GM18507 (cell line): ENCODE measurements at places on chromosomes 2 and 18.
A peak's percentile ranks its signal among the peaks of the same experiment; 100 is the strongest.

DNA sequence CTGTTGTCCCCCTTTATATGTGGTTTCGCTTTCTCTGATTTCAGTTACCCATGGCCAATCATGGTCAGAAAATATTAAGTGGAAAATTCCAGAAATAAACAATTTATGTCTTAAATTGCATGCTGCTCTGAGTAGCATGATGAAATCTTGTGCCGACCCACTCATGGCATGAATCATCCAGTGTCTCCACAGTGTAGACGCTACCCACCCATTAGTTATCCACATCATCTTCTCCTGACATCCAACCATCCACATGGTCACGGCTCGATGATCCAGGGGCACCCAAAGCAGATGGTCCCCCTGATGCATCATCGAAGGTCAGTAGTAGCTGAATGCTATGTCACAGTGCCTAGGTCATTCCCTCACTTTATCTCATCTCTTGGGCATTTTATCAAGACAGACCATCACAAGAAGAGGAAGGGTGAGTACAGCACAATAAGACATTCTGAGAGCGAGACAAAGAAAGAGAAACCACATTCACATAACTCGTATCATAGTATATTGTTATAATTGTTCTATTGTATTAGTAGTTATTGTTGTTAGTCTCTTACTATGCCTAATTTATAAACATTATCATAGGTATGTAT is 44.1 kb upstream of the ACKR3 start:
- DNase-seq: no peak

DNA sequence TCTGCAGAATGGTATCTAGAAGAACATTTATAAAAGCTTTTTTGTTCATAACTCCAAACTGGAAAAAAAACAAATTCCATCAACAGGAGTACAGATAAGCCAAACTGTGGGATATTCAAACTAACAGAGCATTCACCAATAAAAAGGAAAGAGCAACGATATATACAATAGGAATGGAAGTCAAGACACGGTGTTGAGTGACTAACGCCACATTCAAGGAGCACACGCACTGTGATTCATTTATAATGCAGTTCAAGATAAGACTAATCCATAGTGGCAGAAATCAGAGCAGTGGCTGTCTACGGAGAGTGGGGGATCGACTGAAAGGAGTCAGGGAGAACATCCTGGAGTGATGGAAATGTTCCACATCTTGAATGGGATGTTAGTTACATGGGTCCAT is 70.7 kb downstream of the CABYR start:
- no peak for DNase-seq

DNA sequence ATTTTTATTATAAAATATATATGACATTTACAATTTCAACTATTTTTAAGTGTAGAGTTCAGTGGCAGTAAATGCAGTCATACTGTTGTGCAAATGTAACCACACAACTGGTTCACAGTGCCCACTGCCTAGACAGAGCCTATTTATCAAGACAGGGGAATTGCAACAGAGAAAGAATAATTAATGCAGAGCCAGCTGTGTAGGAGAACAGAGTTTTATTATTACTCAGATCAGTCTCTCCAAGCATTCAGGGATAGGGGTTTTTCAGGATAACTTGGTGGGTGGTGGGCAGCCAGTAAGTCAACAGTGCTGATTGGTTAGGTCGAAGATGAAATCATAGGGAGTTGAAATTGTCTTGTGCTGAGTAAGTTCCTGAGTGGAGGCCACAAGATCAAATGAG is 200.3 kb downstream of the NYAP2 start:
- DNase-seq: no peak

GRCh38 chr2:96868555-96869280 is 1.2 kb downstream of the SEMA4C start:
- DNase-seq: peak; percentile 65

- no peak for DNase-seq
Observed at GRCh38 chr2:70474256-70474848, 79.3 kb downstream of the TGFA start.

- DNase-seq: peak; percentile 48
Observed at GRCh38 chr2:74186038-74186437, 7.4 kb upstream of the MOB1A start.

GRCh38 chr2:123530004-123530403 is 495.1 kb upstream of the CNTNAP5 start:
- DNase-seq: no peak

DNA sequence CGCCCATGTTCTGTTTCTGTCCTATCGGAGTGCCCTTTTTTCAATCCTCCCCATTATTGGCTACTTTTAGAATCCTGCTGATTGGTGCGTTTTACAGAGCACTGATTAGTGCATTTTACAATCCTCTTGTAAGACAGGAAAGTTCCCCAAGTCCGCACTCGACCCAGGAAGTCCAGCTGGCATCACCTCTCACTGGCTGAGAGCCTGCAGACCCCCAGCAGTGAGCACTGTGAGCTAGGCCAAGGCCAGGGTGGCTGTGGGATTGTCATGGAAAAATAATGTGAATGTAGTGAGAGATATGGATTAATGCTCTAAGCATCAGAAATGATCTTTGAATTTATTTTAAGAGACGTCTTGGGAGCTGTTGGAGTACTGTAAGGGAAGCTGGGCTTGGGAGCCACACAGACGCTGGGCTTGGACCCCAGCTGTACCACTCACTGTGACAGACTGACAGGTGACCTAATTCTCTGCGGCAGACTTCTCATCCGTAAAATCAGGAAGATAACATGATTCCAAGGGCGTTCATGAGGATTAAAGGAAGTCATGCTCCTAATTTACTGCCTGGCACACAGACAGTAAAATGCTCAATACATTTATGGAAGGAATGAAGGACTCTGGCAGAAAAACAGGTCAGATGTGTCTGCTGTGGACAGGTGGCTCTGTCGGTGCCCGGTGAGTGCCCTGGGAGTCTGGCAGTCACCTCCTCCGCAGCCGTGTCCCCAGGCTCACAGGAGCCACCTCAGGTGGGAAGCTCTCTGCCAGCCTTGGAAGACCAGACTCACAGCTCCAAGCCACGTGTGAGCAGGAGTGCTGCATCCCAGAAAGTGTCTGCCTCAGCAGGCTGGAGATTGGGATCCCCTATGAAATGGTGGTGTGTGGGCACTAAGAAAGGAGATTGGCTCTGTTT is 105.5 kb downstream of the FAM168B start:
- DNase-seq: no peak

- no peak for DNase-seq
Observed at GRCh38 chr2:204004912-204005311, 68.3 kb downstream of the ICOS start.

DNA sequence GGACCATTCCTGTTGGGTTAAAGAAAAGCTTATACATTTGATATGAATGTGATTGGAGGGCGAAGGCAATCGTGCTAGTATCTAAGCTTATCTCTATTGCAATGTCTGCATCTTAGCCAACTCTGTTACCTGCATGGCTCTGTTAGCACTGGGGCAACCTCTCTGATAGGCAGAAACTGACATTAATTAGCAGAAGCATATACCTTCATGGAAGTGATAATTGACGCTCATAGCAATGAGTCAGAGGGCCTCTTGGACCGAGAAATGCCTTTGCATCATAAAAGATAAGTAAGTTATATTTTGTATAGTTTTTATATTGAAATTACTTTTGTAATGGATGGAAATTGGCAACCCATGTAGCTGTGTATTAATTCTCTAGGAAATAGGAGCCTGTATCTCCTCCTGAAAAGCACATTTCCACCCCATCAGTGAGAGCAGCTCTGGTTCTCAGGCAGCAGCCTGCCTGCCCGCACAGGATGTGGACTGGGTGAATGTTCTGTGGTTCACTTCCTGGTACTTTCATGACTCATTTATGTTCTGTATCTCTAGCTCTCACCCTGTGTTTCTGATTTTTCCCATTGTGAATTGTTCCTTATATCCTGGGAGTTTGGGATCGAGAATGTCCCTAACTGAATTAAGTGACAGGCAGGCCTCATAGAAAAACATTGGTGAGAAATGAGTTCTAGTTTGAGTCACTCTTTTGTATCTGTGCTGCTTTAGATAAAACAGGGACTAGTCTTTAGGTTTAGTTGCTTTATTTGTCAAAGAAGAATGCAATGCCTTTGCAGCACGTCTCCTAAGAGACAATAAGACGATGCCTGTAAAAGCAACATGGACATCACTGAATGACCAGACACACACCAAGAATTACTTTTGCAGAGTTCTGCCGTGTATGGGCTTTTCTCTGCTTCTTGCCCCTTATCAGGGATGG is 344.9 kb downstream of the DCDC2C start:
- DNase-seq: no peak

- DNase-seq: no peak
Observed at GRCh38 chr18:45571714-45572113, 43.6 kb upstream of the SLC14A2 start.

DNA sequence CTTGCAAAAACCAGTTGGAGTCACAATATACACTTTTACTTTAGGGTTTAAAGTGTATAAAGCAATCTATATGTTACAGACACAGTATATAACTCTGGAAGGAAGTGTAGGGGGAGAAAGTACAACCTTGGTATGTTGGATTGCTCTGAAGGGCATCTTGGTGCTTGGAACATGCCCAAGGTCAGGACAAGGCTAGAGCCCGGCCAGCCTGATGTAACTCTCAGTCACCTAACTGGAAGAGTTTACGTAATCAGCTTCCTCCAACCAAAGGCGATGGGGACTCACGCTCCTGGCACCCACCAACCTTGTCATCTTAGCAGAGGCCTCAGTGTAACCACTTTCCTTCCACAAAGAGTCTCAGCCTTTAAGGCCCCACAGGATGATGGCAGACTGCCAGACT is 181.1 kb upstream of the ACAA2 start:
- no peak for DNase-seq

- no peak for DNase-seq
Observed at GRCh38 chr18:25787276-25787675, 303.1 kb downstream of the SS18 start.

- no peak for DNase-seq
Observed at GRCh38 chr2:198385326-198385725, 580.9 kb downstream of the PLCL1 start.

GRCh38 chr2:96412307-96413258 is 77.0 kb downstream of the NCAPH start:
- DNase-seq: no peak

DNA sequence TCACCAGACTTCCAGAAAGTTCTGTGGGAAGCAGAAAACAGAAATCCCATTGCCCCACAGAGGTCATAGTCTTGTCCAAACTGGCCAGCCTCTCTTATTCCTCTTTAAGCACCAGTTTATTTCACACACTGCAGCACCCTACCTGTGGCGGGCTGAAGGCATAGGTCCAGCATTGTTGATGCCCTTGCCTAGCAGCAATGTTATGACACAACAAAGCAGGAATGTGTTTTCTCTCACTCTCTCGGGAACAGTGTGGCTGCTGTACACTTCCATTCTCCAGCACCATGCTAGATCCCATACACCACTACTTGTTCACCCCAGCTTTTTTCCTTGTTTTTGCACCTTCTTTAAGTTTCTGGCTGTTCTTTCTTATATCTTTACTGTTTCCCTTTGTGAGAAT is 181.6 kb downstream of the DNAH6 start:
- no peak for DNase-seq

GRCh38 chr2:235206980-235207579 is 255.3 kb downstream of the SH3BP4 start:
- no peak for DNase-seq

- no peak for DNase-seq
Observed at GRCh38 chr2:88247531-88247930, 77.4 kb downstream of the THNSL2 start.

- no peak for DNase-seq
Observed at GRCh38 chr2:182705761-182706160, 10.3 kb upstream of the DNAJC10 start.

- DNase-seq: no peak
Observed at GRCh38 chr2:148667113-148667836, 22.7 kb downstream of the EPC2 start.

GRCh38 chr2:145530653-145531052 is 1010.7 kb upstream of the ZEB2 start:
- DNase-seq: no peak

- no peak for DNase-seq
Observed at GRCh38 chr18:2898186-2898640, 51.4 kb downstream of the EMILIN2 start.

DNA sequence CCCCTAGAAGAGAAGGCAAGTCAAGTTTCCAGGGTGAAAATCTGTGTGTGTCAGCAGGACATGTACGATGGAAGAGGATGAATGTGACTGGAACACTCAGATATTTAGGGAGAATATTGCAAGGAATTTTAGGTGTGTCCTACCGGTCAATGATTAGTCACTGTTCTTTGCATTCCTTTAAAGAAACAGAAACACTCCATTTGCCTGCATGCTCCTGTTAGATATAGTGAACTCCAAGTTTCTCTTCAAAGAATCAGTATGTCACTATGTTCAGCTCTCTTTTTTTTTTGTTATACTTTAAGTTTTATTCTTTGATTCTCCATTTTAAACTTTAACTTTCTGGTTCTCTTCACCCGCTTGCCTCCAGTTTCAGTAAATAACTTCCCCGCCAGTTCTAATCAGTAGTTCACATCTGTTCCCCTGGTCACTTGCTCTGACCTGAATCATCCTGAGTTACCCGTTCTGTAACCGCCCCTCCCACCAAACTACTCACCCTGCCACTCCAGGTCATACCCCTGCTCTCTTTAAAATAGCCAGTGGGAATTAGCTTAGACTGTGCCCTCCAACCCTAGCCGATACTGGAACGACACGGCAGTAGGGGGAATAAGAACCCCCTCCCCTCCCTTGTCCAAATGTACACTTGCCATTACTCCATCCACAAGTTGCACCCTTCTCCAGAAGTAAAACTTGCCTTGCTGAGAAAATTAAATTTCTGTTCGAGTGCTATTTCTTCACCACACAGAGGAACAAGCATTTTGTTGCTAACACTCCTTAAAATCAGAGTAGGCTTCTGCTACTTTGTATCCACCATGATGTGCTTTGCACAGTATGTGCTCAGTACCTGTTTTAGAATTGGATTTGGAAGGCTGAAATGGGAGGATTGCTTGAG is 268.4 kb downstream of the METTL4 start:
- no peak for DNase-seq

DNA sequence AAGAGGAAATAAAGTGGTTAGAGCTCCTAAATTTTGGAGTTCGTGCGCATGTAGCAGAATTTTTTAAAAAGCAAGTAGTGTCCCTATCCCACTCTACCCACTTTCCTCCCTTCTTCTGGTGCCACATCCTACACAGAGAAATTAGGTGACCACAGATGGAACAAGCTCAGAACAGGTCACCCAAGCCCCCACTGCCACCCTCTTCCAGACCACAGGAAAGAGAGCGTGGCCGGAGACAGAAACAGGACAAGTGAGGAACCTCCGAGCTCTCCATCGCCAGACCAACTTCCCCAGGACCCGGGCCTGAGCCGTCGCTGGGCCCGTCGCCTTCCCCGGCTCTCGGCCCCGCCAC is 433 bp downstream of the NPC1 start:
- no peak for DNase-seq

- no peak for DNase-seq
Observed at GRCh38 chr2:17643031-17643615, 102.6 kb downstream of the VSNL1 start.

GRCh38 chr18:48884306-48884705 is 66.5 kb downstream of the SMAD7 start:
- DNase-seq: no peak
